Head of caudate nucleus (tissue), 42 donors: ENCODE measurements at places on chromosomes 7 and 10.

- no peak for DNase-seq
Measured at GRCh38 chr10:85614566-85614965, 752.0 kb downstream of the GRID1 start.

DNA sequence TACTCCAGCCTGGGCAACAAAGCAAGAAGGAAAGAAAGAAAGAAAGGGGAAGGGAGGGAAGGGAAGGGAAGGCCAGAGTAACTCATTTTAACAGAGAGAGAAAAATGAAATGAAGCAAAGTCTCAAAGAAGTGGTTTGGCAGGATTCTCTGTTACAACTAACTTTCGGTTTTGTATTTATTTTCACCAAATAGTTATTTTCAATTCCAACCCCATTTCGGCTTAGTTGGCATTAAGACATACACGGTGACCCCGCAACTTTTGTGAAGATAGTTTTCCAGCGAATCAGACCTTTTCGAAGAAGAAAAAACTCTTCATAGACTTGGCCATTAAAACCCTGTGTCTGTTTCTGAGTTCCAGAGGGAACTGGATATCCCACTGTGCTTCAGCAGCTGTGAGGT, 45.2 kb upstream of the LYZL2 start:
- no peak for DNase-seq

DNA sequence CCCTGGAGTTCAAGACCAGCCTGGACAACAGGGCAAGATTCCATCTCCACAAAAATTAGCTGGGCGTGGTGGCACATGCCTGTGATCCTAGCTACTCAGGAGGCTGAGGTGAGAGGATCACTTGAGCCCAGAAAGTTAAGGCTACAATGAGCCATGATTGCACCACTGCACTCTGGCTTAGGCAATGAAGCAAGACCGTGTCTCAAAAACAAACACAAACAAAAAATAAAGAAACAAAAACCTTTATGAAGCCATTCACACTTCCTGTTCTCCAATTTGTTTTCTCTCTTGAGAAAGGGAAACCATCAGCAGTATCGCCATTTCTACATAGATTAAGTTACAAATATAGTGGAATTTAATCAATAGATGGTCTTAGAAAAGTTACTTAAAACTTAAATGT, 19.8 kb downstream of the YME1L1 start:
- DNase-seq = no peak

DNA sequence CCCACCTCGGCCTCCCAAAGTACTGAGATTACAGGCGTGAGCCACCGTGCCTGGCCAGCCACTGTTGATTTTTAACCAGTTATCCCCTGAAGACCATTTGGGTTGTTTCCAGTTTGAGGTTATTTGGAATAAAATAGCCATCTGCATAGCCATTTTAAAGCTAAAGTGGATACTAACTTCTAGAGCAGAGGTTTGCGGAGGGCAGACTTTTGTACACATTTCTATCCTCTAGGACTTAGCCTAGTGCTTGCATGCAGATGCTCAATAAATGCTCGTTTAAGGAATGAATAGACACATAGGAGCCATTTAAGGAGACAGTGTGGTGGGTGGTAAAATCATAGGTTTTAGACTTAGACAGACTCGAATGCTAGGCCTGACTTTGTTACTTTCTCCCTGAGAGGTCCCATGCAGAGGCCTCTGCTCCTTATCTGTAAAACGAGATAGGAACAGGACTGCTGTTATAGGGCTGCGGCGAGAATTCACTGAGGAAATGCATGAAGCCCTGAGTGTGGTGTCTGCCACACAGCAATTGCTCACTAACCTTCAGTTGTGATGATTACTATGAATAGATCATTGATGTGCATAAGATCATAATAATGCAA, 75.9 kb downstream of the PFKFB3 start:
- no peak for DNase-seq

GRCh38 chr7:132361146-132361545, 215.1 kb downstream of the PLXNA4 start:
- no peak for DNase-seq

DNA sequence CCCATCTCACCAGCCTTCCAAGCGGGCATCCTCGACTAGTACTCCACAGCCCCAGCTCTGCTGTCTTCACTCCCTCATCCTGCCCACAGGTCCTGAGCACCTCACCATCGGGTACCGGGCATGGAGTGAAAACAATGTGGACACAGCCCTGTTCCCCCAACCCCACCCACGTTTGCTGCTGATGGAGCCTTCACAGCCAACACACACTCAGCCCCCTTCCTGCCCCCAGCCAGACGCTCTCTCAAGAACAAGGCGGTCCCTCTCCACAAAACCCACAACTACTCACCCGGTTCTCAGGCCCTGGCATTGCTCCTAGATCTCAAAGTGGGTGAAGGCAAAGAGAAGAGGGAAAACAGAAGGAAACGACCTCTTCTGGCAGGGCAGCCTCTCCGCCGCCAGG, 56.1 kb downstream of the SLIT1 start:
- no peak for DNase-seq

DNA sequence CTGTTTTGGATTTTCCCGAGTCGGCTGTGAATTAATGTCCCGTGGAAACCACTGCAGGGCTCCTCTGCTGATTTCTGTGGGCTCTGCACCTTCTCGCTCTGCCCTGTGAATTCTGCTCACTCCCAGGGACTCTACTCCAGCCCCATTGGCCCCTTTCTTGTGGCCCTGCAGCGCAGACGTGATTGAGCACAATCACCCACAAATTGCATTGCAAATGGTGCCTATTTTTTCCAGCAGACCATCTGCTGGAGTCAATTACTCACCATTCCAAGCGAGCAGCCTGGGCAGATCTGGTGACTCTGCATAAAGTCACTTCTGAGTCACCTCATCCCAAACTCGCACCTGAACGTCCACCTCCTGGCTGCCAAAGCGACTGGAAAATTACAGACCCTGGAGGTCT, 235.8 kb downstream of the PAXIP1 start:
- DNase-seq = no peak

GRCh38 chr7:134443396-134444070, 15.4 kb downstream of the AKR1B1 start:
- DNase-seq = no peak

DNA sequence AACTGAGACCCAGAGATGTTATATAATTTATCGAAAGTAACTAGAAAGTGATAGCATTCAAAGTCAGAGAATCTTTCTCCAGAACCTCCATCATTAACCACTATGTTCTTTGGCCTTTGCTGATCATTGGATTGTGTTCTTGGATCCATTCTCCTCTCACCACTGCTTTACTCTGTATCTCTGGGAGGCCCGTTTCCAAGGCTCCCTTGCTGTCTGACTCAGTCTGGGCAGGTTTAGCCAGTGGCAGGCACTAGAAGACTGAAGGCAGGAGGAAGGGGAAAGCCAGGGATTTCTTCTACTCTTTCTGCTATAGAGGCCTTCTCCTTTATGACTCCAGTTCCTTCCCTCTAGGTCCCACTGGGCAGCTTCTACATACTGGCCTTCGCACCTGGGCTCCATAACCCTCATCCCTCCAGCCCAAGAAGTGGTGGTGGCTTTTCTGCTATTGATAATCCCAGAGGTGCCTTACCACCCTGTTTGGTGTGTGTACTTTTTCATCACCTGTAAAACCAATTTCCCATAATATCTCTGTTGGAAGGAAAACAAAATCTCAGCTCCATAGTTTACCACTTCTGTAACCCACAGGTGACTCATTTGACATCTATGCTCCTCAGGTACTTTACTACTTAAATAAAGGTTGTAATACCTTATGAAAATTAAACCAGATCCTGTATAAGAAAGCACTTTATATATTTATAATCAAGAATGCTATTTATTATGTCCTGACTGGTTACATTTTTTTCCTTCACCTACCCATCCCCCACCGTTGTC, 36.0 kb downstream of the BCAP29 start:
- DNase-seq = no peak

DNA sequence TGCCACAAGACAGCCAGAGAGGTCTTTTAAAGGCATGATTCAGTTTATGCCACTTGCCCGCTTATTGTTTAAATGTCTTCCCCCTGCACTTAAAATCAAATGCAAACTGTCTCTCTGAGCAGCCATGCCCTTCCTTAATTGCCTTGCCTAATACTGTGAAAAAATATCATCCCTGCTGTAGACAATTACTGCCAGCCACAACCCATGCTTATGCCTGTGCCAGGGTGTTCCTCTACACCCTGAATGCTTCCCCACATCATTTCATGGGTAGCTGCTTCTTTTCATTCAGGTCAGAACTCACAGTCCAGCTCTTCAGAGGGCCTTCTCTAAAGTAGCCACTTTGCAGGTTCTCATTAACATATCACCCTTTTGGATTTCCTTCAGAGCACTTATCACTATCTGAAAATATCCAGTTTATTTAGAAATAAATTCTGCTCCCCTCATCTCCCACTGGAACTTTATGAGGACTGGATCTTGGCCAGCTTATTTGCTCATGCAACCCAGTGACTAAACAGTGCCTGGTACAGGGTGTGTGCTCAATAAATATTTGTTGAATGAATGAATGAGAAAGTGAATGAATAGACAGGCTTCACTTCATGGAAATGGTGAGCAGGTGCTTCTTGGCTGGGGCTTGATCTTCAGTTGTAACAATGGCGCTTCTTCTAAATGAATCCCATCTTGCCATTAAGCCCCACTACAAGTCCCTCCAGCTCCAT, 162.4 kb upstream of the MDFIC start:
- DNase-seq = no peak

DNA sequence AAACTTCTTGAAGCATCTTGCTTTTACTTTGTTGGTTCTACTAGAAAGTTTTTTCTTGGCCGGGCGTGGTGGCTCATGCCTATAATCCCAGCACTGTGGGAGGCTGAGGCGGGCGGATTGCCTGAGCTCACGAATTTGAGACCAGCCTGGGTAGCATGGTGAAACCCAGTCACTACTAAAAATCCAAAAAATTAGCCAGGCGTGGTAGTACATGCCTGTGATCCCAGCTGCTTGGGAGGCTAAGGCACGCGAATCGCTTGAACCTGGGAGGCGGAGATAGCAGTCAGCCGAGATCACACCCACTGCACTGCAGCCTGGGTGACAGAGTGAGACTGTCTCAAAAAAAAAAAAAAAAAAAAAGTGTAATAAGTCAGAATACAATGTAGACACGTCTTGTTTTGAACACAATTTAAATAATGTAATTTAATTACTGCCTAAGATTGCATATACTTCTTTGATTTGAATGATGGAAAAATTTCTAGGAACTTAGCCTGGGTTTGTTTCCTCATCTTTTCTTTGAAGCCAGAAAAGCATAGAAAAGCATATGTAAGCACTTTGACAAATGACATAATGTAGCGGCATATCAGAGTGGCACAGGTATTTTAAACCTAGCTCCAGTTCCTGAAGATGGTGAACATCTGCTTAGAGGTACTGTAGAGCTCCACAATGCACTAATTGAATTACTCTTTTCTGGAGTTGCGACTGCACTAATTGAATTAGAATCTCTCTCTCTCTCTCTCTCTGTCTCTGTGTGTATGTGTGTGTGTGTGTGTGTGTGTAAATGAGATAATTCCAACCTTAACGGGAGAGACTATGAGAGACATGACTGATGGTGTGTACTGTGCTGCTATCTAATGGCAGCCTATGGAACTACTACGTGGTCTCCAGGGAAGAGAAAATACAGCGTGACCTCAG, 87.8 kb downstream of the BTRC start:
- DNase-seq = peak; percentile 29

GRCh38 chr7:20913853-20914252, 127.2 kb upstream of the SP8 start:
- no peak for DNase-seq

- no peak for DNase-seq
Measured at GRCh38 chr10:48252354-48252650, 22.2 kb downstream of the FRMPD2 start.

- DNase-seq = no peak
Measured at GRCh38 chr10:121284936-121285335, 313.3 kb downstream of the FGFR2 start.

- no peak for DNase-seq
Measured at GRCh38 chr10:71302874-71303568, 16.0 kb upstream of the SLC29A3 start.

DNA sequence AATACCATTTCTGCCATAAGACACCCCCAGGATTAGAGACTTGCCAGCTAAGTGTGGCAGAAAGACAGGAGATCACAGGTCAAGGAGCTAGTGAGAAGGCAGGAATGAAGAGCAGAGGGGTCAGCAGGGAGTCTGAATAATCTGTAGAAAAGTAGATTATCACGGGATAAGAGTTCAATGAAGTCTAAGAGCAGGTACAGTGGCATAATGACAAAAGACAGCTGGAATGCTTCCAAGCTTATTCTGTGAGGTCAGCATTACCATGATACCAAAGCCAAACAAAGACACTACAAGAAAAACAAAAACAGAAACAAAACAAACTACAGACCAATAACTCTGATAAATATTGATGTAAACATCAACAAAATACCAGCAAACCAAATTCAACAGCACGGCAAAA, 20.8 kb downstream of the PILRA start:
- DNase-seq = no peak

DNA sequence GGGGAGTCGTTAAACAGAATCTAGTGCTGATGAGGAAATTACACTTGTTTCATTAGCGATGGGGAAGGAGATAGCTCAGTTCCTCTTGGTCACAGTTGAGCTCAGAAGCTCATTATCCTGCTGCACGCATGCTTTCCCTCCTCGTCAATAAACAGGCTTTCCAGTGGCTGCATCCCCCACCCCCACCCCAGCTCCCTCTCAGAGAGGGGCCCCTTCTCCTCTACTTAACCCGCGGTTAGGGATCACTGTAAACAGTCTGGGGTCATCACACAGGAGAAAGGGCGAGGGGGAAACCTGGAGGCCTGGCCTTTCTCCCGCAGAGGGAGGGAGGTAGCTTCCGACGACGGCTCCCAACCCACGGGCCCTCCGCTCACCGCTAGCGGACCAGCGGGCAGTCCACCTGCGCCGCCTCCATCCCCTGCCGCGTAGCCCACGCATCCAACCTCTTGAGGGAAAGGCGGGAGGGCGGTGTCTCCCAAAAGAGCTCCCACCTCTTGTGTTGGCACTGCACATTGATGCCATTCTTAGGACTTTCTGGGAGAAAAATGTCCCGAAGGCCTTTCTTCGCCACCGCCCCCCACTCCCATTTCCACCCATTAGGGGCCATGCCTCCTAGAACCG, 80.8 kb downstream of the PAX2 start:
- no peak for DNase-seq

GRCh38 chr7:1441615-1442354, 17.5 kb downstream of the MICALL2 start:
- DNase-seq = no peak

- no peak for DNase-seq
Measured at GRCh38 chr10:16798571-16798970, 18.7 kb downstream of the RSU1 start.

DNA sequence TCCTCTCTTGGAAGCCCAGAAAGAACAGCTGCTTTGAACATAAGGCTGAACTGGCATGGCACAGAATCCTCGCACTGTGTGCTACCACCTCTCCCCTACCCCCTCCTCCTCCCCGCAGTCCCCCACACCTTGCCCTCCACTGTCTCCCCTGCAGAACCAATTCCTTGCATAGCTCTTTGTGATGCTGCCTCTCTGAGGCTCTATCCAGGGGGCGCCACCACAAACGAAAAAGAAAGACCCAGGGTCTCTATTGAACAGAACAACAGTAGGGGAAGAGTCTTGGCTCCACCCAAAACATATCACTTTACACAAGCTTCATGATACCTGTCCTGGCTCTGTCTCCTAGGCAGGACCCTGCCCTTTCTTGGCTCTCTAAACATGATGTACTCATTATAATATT, 26.2 kb upstream of the EBLN1 start:
- no peak for DNase-seq
